Spleen (tissue), 13 donors: ENCODE measurements at places on chromosomes 1 and 21. TPM values are rescaled to one million over a fixed set of nuclear protein-coding genes. Genes with fewer than 3 reads are reported as not detected.

DNA sequence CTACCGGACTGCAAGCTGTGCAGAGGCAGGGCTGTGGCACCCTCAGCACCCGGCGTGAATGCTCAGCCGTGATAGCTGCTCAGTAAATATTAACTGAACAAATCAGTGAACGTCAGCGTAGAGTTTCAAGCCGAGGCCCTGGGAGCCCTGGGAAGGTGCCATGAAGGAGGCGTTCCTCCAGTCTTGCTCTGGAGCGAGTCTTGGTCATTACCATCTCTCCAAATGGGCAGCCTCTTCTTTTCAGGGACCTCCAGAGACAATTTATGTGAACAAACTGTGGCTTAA is 449.2 kb downstream of the CAMTA1 start:
- peak; percentile 34 for DNase-seq
- H3K27me3 ChIP-seq: no peaks in the 10 kb centered on the region
- H3K4me1 ChIP-seq: no peaks in the 10 kb centered on the region
- no peak overlapping the region for H3K4me3 ChIP-seq

GRCh38 chr1:234980645-234981396 is 147.8 kb downstream of the TOMM20 start:
- no peak overlapping the region for H3K4me3 ChIP-seq
- peaks cover 40% of the 10 kb centered on the region for H3K4me1 ChIP-seq
- peak; percentile 91 for DNase-seq
- H3K27ac ChIP-seq: peak overlapping the region; percentile 84

- no peak for DNase-seq
- peaks cover 8% of the 10 kb centered on the region for H3K27me3 ChIP-seq
- no peaks in the 10 kb centered on the region for H3K36me3 ChIP-seq
- no peak overlapping the region for H3K27ac ChIP-seq
- H3K4me1 ChIP-seq: no peaks in the 10 kb centered on the region
Measured at GRCh38 chr1:7046891-7047290, 261.6 kb downstream of the CAMTA1 start.

DNA sequence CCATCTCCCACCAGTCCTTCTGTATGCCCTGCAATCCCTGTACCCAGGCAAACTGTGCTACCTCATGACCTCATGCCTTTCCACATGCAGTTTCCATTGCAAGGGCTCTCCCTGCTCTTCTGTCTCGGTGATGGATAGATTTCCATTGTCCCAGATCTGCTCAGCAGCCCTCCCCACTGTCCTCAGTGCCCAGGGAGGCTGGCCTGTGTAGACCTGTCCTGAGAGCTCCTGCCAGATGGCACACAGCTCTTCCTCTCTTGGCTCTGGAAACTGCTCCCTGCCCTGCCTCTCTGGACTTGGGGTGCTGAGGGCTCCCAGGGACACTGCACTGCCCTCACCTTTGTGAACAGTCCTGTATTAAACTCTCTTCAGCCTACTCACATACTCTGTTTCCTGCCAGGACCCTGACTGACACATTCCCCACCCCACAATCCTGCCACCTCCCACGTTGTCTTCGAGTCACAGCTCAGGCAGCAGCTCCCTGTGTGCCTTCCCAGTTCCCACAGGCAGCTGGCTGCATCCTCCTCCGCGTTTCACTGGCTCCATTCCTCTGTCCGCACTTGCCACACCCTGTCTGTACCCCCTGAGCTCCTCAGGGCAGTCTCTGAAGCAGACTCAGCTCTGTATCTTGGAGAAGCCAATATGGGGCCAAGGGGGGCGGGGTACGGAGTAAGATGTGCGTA is 57.0 kb downstream of the SPATA46 start:
- no peak overlapping the region for H3K4me3 ChIP-seq
- H3K27ac ChIP-seq: no peak overlapping the region
- no peaks in the 10 kb centered on the region for H3K36me3 ChIP-seq
- DNase-seq: no peak

- no peaks in the 10 kb centered on the region for H3K27me3 ChIP-seq
- H3K4me1 ChIP-seq: no peaks in the 10 kb centered on the region
- no peak overlapping the region for H3K27ac ChIP-seq
- no peak for DNase-seq
- H3K36me3 ChIP-seq: no peaks in the 10 kb centered on the region
- H3K4me3 ChIP-seq: no peak overlapping the region
Measured at GRCh38 chr21:19123525-19123924, 719.9 kb upstream of the TMPRSS15 start.

- peaks cover 14% of the 10 kb centered on the region for H3K4me1 ChIP-seq
- DNase-seq: peak; percentile 76
- no peak overlapping the region for H3K27ac ChIP-seq
- H3K36me3 ChIP-seq: no peaks in the 10 kb centered on the region
- no peak overlapping the region for H3K4me3 ChIP-seq
Measured at GRCh38 chr21:42118901-42119300, 47.8 kb downstream of the UMODL1 start.

DNA sequence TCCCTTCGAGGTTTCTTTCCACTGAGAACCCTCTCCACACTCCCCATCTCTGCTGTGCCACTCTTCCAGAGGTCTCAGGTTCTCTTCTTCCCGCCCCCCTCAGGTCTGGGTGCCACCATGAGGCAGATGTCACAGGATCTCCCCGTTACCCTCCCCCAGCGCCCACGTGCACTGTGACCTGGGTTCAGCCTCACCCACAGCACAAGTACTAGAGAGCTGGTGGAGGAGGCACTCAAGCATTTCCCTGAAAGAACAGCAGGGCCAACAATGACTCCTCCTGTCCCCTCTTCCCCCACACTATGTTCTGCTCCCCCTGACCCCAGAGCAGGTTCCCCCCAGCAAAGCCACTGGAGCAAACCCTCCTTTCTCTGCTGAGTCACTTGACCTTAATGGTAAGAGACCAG is 14.3 kb downstream of the PLEKHA6 start:
- H3K4me1 ChIP-seq: no peaks in the 10 kb centered on the region
- H3K4me3 ChIP-seq: no peak overlapping the region
- H3K27me3 ChIP-seq: no peaks in the 10 kb centered on the region

DNA sequence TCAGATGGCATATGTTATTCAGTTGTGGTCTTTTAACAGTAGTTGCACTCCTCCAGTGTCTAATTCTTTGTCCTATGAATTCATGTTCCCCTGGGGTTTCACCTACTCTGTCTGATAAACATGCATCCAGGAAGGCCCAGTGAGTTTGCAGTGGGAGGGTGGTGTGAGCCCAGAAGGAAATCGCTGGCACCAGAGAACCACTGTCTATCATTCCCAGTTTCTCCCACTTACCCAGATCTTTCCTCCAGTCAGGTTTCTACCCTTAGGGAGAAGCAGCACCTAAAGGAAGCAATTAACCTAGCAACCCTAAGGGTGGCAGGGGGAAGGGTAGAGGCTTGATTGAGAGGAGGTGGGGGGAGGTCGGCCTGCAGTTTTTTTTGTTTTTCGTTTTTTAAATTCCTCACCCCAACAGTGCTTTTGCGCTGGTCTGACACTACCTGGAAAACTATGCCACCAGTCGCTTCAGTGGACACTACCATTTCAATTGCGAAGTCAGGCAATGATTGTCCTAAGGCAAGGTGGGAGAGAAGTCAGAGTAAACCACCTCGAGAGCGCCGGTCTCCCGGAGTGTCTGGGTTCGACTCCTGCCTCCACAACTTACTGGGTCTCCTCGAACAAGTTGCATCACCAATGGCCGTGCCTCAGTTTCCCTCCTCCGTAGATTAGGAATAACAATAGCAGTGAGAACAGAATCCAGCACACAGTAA is 766 bp upstream of the SLC44A3 start:
- DNase-seq: no peak
- peaks cover 41% of the 10 kb centered on the region for H3K27me3 ChIP-seq
- peaks cover 3% of the 10 kb centered on the region for H3K4me1 ChIP-seq
- H3K4me3 ChIP-seq: peak overlapping the region; percentile 63
- H3K27ac ChIP-seq: no peak overlapping the region

The CSF3R gene
- 8.9 TPM for polyA plus RNA-seq

The CIART gene
- 1.3 TPM for polyA plus RNA-seq
